ENCODE measurements at places on chromosomes 13 and 19.

GRCh38 chr19:32708457-32708856, 11.1 kb upstream of the TDRD12 start:
- H3K4me3 ChIP-seq, result no peak overlapping the region
- H3K36me3 ChIP-seq, result peaks cover 40% of the 10 kb centered on the region
- peak overlapping the region; percentile 64 for H3K27ac ChIP-seq
- peak; percentile 80 for DNase-seq

DNA sequence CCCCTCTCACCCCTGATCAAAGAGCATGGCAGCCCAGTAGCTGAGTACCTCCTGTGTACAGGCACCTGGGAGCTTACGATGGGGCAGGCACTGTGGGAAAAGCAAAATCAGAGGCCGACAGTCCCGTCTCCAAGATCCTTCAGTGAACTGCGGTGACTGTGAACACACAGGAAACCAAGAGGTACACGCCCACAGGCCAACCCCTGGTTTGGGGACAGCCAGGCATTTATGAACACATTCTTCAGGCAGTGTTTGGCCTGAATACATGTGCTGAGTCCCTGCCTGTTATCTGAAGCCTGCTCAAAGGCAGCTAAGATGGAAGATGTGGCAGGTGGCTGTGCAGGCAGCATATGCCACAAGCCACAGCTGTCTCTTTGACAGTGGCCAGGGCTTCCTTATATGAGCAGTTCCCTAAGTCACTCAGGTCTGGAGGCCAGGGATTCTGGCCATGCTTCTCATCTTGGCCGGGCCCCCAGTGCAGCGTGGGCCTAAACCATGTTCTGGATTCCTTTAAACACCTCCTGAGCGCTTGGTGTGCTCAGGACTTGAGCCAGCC, 123.6 kb downstream of the UQCRFS1 start:
- no peak overlapping the region for H3K4me3 ChIP-seq
- peaks cover 8% of the 10 kb centered on the region for H3K27me3 ChIP-seq
- no peak overlapping the region for H3K27ac ChIP-seq
- H3K4me1 ChIP-seq, result no peaks in the 10 kb centered on the region

GRCh38 chr13:73972545-73972944, 161.7 kb downstream of the KLF12 start:
- H3K36me3 ChIP-seq, result peaks cover 3% of the 10 kb centered on the region
- H3K27ac ChIP-seq, result no peak overlapping the region
- peaks cover 54% of the 10 kb centered on the region for H3K4me1 ChIP-seq
- H3K4me3 ChIP-seq, result no peak overlapping the region
- H3K27me3 ChIP-seq, result no peaks in the 10 kb centered on the region

DNA sequence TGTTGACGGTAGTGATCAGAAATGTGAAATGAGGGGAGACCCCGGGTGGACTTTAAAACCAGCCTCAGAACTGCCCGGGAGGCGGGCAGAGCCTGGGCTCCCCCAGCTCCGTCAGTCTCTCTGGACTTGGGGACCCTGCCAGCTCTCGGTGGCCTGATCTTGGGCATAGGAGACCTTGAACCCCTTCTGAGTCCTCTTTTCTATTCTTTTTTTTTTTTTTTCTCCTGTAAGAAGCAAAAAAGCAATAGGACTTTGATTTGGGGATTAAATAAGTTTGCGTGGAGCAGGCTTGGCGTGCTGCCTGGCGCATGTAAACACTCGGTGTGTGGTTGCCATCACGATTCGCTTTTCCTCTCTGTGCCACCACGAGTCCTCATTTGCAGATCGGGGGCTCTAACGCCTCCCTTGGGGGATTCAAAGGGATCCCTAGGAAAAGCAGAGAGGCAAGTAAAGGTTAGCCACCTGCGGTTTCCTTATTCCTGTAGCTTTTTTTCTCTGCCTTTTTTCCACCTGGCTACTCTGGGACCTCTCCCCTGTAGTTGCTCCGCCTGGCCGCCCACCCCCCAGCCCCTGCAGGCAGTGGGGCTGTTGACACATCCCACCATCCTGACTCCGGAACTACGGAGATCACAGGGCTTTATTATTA, 1.3 kb downstream of the SAFB start:
- H3K4me1 ChIP-seq, result peaks cover 69% of the 10 kb centered on the region
- H3K4me3 ChIP-seq, result peak overlapping the region; percentile 100
- H3K27ac ChIP-seq, result peak overlapping the region; percentile 85
- DNase-seq, result peak; percentile 41
- H3K27me3 ChIP-seq, result no peaks in the 10 kb centered on the region

- H3K27me3 ChIP-seq, result no peaks in the 10 kb centered on the region
- no peak for DNase-seq
- H3K4me3 ChIP-seq, result no peak overlapping the region
- H3K36me3 ChIP-seq, result no peaks in the 10 kb centered on the region
- peaks cover 4% of the 10 kb centered on the region for H3K4me1 ChIP-seq
- no peak overlapping the region for H3K27ac ChIP-seq
These were observed 292.6 kb downstream of the TDRD3 start for GRCh38 chr13:60689571-60689970.
